ENCODE measurements at places on chromosomes 11 and 22.
A peak's percentile ranks its signal among the peaks of the same experiment; 100 is the strongest.

GRCh38 chr11:133579165-133580031 is 47.1 kb upstream of the OPCML start:
- DNase-seq, result no peak

DNA sequence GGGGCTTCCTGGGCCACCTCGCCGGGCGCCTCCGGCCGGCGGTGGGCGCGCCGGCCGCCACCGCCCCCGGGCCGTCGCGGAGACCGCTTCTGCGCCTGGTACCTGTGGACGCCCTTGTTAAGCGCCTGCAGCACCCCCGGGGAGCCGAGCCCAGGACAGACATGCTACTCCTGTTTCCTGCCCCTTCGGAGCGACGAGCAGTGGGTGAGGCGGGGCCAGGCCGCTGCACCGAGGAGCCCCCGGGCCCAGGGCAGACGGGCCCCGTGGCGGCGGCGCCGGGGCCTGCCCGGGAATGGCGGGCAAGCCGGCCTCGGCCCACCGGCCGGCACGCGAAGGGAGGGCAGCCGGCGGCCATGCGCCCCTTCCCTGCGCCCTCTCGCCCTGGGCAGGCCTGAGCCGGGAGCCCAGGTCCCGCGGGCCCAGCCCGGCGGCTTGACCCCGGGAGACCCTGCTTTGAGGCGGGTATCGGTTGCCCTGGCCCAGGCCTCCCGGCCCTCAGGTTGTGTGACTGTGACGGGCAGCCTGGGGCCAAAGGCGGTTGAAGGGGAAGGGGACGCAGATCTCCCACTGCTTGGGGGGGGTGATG is 789 bp upstream of the KDM2A start:
- peak; percentile 90 for DNase-seq

GRCh38 chr22:44180706-44181032 is at the start of gene PARVG:
TSS of gene PARVG (plus strand) at chr22:44180925. CDS start at chr22:44183330, 2,405 bp downstream.
- no peak for DNase-seq

DNA sequence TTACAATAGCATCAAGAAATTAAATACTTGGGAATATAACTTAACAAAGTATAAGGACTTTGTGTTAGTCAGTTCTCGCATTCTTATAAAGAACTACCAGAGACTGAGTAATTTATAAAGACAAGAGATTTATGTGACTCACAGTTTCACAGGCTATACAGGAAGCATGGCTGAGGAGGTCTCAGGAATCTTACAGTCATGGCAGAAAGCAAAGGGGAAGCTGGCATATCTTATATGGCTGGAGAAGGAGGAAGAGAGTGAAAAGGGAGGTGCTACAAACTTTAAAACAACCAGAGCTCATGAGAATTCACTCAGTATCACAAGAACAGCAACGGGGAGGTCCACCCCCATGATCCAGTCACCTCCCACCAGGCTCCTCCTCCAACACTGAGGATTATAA is 32.0 kb upstream of the CCDC134 start:
- DNase-seq, result no peak

- peak; percentile 73 for DNase-seq
These were observed 93.9 kb downstream of the INSC start for GRCh38 chr11:15208378-15209222.

GRCh38 chr11:116510886-116511650 is 261.7 kb downstream of the BUD13 start:
- DNase-seq, result no peak

DNA sequence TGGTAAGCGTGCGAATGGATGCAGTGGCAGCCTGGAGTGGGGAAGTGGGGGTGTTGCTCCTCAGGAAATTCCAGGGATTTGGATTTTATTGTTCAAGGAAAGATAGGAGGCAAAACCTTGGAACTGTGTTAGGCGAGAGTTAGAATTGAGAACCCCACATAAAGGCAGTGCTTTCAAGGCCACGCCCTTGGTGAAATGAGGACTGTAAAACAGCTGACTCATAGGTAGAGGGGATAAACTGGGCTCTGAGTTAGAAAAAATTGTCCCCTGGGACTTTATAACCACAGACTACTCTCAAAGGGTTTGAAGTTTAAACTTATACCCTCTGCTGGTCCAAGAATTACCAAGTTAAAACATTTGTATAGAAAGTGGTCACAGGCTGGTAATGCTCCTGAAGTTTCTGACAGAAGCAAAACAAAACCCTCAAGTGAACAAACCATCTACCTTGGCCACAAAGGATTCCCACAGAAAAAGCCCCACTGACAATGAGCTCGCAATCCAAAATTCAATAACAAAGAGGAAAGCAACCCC is 250.3 kb upstream of the TBCEL start:
- DNase-seq, result no peak

- DNase-seq, result no peak
These were observed 756.6 kb upstream of the API5 start for GRCh38 chr11:42555190-42555589.

DNA sequence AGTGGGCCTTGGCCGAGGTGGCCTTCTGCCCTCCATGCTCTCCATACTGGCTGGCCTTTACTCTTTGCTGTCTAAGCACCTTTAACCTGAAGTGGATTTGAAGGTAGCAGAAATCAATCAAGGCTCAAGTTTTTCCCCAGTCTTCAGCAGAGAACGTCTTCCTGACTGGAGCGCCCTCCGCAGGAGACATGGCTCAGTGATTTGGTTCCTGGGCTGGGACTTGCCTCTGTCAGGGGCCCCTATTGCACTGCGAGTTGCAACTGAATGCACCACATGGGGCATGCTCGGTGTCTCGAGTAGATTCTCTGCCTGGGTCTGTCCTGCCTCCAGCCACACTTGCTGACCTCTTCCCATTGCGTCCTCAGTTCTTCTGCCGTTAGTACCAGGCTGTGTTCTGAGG is 79.6 kb downstream of the BMAL1 start:
- no peak for DNase-seq

All from HuH-7 (cell line).